Stimulated activated CD4-positive, alpha-beta T cell treated with anti-CD3 and anti-CD28 coated beads, Interleukin-15, amount 100 ng/mL, for 1 hour (primary cell): ENCODE measurements at places on chromosomes 11 and 22.

DNA sequence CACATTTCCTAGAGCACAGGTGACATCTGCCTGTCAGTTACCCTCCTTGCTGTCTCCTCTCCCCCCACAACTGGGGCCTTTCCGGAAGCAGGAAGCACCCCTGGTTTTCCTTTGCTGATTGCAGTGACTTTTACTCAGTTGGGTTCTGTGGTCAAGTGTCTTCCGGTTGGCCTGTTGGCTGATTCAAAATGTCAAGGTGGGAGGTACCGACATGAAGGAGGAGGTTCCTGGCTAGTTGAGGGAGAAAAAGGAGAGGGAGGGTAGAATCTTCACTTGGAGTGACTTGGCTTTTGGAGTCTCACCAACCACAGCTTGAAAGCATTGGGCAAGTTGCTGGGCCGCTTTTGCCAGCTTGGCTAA lies 9.3 kb upstream of the ADAMTS15 start:
- no peak for DNase-seq

- DNase-seq = no peak
Observed at GRCh38 chr11:61072316-61073109, 29.8 kb upstream of the CD5 start.

- no peak for DNase-seq
Observed at GRCh38 chr11:102263379-102264003, 53.8 kb upstream of the BIRC3 start.

DNA sequence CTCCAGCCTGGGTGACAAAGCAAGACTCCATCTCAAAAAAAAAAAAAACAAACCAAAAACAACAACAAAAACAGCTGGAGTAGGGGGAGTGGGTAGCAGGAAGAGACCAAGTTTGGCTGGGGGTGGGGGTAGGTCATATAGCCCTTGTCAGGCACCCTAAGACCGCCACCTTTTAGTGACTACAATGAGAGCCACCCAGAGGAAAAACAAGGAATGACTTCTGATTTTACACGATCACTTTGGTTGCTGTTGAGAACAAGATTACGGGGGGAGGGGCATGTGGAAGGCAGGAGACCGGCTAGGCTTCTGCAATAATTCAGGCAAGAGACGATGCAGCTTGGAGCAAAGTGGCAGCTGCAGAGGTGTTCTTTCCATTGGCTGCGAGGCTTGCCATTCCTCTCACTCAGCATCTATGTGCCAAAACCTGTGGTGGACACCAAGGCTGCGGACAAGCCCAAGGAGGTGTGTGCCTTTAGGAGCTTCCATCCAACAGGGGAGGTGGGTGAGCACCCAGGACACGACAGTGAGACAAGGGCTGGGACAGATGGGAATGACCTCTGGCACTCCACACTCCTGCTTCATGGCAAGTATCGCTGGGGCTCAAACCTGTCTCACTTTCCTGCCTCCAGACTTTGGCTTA lies 1.7 kb downstream of the RPS19BP1 start:
- no peak for DNase-seq

DNA sequence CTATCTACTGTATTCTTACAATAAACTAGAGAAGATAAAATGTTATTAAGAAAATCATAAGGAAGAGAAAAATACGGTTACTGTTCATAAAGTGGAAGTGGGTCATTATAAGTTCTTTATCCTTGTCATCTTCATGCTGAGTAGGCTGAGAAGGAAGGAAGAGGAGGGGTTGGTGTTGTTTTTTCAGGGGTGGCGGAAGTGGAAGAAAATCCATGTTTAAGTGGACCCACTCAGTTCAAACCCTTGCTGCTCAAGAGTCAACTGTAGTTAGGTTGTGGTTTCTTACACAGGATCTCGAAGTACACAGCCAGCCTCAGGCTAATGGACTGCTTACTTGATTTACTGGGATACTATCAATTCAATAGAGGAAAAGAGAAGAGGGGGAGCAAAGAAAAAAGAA lies 63.1 kb downstream of the PIWIL4 start:
- DNase-seq = no peak

- DNase-seq = no peak
Observed at GRCh38 chr11:20002312-20003216, 157.7 kb downstream of the DBX1 start.

GRCh38 chr11:69746752-69747742 lies 28.1 kb downstream of the FGF4 start:
- no peak for DNase-seq

DNA sequence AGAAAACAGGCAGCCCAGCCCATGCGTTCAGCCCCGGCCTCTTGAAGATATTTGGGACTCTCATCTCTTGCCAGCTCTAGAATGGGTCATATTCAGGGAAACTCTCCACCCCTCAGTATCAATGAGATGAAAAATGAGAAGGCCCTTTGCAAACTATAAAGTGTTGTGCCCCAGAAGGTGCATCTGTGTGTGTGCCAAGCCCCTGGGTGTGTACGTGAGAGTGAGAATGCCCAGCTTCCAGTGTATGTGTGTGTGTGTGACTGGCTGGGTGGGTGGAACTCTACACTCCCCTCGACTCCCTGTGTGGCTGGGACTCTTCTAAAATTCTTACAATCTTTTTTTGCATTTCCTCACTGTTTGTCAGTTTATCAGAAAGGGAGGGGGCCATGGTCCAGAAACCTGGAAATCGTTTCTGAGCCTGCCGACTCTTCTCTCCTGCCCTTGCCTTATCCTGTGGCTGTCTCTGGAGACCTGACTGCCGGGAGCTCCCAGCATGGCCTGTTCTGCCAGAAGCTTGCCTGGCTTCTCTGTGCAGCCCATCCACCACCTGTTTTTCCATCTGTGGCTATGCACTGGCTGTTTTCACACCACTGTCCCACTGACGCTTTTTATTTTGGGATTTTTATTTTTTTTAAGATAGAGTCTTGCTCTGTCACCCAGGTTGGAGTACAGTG lies 1.2 kb downstream of the P2RY6 start:
- DNase-seq = no peak

GRCh38 chr11:111454561-111455192 lies 57.5 kb downstream of the BTG4 start:
- DNase-seq = peak; percentile 35

DNA sequence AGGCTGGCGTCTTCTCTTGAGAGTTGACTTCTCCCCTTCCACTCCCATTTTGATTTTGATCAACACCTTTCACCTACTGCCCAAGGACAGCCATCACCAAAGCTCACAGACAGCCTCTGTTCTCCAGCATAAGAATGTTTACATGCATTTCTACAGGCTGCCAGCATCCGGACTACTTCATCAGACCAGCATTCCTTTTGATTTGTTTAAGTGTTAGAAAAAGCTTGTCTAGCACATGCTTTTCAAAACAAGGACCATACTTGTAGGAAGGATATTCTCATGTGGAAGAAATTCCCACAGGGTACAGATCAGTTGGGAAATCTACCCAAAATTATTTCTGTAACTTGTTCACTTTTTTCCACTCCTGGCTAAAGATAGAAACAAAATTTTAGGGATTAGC lies 6.2 kb upstream of the KCNA4 start:
- DNase-seq = no peak

- no peak for DNase-seq
Observed at GRCh38 chr11:119742263-119742861, 13.4 kb upstream of the NECTIN1 start.

DNA sequence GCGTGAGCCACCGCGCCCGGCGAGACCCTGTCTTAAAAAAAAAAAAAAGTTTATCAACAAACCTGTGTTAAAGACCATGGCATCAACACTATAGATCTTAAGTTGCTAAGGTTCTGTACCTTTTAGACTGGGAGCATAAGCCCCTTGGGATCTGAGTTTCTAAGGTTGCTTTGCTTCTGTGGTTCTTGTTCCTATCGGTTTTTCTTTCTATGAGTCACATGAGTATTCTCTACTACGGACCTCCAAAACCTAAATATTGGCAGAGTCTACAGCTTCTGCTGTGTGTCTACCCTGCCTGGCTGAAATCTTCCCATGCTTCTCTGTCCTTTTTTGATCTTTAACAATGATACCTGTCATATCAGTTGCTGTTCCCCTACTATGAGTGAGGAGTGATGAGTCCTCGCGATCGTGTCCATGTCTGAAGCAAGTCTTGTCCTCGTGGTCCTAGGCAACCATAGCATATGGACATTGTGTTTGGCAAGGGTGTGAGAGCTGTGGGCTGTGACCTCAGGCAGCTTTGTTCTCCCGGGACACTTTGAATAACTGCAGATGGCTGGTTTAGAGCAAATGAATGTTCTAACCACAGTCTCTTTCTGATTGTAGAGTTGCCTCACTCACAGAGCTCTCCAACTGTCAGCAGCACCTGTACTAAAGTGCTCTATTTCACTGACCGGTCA lies 9.0 kb upstream of the DLAT start:
- no peak for DNase-seq

- DNase-seq = no peak
Observed at GRCh38 chr11:13227676-13228255, 49.8 kb upstream of the BMAL1 start.

DNA sequence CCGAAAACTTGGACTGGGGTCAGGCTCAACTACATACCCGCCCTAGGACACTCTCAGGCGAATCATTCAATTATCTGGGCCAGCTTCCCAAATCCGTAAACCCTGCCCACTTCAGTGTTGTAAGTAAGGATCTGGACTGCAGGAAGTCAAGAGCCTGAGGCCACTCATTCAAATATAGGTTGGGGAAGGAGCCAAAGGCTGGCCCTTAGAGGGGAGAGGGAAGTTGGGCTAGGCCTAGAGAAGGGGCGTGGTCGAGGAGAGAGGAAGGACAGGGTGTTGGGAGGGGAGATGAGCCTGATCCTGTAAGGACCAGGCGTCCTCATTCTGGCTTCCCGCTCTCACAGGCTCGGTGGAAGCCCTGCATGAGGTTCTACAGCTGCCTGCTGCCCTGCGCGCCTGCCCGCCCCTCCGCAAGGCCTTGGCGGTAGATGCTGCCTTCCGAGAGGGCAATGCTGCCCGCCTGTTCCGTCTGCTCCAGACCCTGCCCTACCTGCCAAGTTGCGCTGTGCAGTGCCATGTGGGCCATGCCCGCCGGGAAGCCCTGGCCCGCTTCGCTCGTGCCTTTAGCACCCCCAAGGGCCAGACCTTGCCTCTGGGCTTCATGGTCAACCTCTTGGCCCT lies 3.0 kb downstream of the SAC3D1 start:
- DNase-seq = no peak

DNA sequence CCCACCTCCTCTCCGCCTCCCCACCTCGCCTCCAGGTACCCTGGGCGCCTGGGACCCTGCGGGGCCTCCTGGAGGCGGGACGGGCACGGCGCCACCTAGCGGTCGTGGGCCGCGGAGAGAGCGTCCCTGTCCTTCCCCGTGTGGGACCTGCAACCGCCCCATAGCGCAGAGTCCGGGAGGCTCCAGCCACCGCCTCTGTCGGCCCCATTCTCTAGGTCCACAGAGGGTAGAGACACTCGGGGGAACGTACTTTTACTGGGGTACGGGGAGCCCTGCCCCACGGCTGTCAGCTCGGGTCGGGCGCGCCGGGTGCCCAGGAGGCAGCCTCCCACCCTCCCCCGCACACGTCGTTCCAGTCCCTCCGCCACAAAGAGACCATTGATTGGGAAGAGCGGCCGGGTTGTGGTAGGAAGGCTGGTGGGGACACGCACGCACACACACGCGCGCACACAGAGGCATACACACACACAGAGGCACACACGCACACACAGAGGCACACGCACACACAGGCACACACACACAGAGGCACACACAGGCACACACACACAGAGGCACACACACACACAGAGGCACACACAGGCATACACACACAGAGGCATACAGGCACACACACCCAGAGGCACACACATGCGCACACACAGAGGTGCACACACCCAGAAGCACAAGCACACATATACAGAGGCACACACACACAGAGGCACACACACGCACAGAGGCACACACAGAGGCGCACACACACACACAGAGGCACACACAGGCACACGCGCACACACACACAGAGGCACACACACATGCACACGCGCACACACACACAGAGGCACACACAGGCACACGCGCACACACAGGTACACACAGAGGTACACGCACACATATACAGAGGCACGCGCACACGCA lies 12.6 kb upstream of the NECTIN1 start:
- peak; percentile 34 for DNase-seq

GRCh38 chr11:103202048-103202651 lies 92.9 kb downstream of the DYNC2H1 start:
- DNase-seq = no peak

DNA sequence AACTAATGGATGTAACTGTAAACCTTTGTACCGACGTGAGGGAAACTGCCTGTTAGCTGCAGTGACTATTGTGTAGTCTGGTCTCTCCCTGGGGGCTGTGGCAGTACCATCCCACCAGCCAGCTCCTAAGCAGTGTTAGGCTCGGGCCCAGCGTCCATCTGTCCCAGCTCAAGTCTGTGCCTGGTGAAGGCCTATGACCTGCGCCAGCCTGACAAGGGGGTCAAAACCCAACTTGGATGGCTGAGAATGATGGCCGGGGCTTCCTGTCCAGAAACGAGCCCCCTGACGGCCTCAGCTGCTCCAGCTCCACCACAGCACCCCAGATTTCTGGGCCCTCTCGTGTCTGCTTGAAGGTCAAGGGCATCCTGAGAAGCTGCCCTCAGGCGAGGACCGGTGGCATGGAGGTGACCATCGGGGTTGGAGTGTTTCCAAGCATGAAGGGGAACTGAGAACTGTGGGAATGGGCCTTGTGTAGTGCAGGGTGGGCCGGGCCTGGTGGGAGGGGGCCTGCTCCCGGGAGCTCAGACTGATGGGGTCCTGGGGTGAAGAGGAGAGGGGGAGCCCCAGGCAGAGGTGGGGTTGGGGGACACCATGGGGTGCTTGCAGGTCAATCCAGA lies 14.3 kb upstream of the SPI1 start:
- no peak for DNase-seq

- DNase-seq = no peak
Observed at GRCh38 chr11:74819400-74819799, 70.8 kb downstream of the RNF169 start.
